ENCODE measurements at places on chromosomes 7 and 10.

DNA sequence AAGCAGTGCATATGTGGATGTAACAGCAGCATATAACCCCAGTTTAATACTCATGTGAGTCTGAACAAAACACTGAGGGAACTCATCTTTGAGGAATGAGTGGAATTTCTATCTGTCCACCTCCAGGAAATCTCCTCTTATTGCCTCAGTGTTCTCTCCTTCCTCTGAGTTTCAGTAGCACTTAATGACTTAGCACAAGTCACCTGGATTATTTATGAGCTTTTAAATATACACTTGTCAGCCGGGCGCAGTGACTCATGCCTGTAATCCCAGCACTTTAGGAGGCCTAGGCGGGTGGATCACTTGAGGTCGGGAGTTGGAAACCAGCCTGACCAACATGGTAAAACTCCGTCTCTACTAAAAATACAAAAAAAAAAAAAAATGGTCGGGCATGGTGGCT lies 4.3 kb downstream of the LRRC20 start:
- DNase-seq: no peak

DNA sequence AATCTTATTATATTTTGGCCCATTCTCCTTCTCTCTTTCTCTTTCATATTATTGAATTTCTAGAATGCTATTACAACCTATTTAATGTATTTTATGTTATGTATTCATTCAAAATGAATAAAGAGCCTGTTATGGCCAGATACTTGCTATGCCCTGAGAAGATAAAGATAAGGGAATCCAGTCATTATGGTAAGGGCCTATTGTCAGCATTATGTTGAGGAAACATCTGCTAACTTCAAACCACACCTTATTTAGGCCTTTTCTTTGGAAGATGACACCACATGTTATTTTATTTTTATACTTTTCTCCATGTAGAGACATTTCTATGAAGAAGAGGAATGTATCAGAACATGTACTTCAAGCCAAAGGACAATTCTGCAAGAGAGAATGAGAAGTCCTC lies 60.5 kb upstream of the MPP7 start:
- DNase-seq: no peak

DNA sequence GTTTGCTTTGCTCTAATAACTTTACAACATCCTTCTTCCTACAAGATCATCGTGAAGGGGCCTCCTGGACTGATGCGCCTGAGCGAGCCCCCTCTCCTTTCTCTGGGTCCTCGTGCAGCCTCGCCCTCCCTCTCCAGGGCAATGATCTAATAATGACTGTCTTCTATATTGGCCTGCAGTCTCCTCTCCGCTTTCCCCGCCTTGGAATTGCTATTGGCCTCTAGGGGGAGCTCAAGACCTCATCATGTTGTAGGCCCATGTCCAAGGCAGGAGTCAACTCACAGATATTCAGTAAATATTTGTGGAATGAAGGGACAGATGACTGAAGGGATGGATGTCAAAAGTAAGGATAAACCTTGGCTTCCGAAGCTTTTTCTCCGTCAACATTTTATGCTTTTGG lies 1180.3 kb downstream of the TYW1 start:
- peak; percentile 18 for DNase-seq

GRCh38 chr10:70779088-70779487 lies 6.1 kb downstream of the TBATA start:
- DNase-seq: no peak

DNA sequence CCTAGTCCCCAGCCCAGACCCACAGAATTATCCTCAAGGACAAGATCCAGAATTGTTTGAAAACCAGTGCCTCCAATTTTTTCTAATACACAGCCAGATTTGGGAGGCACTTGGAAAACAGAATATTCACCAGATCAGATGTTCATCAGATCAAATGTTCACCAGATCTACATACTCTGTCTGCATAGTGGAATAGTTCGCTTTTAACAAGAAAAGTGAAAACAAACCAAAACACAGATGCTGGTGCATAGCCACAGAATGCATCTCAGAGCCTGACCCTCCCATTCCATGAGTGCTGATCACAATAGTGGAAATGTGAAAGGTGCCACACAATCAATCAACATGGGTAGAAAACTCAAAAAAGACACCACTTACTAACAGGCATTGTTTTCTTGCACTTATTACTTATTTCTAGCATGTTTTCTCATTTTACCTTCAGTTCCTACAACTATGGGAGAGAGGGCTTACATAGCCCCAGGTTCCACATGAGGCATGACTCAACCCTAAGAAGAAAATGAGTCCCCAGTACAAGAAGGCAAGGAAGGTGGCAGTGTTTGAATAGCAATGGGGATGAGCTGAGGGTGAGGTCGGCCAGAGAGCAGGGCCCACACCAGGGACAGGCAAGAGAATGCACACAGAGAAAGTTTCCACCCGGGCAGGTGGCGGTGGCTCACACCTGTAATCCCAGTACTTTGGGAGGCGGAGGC lies 432.7 kb upstream of the NFE2L3 start:
- DNase-seq: no peak

GRCh38 chr10:99527526-99528493 lies 4.9 kb upstream of the NKX2-3 start:
- peak; percentile 66 for DNase-seq
